MG63 (cell line): ENCODE measurements at places on chromosomes 5 and 9.
A peak's percentile ranks its signal among the peaks of the same experiment; 100 is the strongest.

- no peak for DNase-seq
Observed at GRCh38 chr9:27963836-27964235, 390.6 kb upstream of the C9orf72 start.

DNA sequence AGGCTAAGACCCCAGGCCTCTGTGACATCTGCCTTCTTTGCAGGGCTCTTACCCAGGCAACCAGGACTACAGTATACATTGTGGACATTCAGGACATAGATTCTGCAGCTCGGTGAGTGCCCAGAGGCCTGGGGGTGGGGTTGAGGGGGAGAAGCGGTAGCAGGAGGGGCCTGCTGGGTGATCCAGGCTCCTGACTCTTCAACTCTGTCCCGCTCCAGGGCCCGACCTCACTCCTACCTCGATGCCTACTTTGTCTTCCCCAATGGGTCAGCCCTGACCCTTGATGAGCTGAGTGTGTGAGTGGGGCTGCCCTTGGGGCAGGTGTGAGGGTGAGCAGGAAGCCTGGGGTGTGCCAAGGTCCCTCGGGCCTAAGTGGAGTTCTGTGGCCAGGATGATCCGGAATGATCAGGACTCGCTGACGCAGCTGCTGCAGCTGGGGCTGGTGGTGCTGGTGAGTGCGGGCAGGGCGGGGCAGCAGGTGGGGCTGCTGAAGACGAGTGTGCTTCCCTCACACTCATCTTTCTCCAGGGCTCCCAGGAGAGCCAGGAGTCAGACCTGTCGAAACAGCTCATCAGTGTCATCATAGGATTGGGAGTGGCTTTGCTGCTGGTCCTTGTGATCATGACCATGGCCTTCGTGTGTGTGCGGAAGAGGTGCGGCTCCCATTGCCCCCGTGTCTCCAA lies 19.8 kb downstream of the GPRIN1 start:
- DNase-seq = no peak

DNA sequence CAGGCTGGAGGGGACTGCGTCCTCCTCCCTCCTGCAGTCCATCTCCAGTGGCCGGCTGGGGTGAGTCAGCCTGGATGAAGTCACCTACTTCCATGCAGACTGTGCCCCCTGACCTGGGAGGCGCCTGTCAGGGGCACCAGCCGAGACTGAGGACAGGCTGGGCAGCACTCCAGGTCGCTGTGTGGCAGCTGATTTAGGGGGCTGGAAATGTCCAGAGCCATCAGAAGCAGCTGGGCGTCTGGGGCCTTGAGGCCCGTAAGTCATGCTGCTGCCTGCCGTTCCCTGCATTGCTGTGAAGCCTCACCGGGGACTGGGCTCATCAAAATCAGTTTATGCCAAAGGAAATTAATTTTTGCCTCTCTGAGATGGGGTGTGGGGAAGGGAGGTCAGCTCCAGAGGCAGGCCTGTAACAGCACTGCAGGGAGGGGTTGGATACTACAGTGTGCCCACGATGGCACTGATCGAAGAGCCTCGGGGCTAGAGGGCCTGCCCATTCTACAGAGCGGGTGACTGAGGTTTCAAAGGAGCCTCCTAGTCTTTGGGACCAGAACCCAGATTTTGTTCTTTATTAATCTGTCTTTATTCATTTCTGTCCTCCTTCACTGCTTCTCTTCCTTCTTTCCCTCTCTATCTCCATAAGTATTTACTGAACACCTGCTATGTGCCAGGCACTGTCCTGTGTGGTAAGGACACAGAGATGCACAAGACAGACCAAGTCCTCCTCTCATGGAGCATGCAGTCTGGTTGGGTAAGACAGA lies 70.4 kb upstream of the PSD2 start:
- peak; percentile 98 for DNase-seq

DNA sequence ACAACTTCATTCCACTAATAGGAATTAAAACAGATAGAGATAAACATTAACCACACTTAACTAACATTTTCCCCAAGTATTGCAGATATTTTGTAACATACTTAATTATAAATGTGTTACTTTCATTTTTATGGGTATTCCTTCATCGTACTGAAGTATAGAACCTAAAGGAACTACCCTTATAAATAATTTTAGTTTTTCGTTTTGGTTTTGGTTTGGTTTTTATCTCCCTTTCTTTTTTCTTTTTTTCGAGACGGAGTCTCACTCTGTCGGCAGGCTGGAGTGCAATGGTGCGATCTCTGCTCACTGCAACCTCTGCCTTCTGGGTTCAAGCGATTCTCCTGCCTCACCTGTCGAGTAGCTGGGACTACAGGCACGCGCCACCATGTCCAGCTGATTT lies 60.1 kb upstream of the LMNB1 start:
- DNase-seq = no peak

DNA sequence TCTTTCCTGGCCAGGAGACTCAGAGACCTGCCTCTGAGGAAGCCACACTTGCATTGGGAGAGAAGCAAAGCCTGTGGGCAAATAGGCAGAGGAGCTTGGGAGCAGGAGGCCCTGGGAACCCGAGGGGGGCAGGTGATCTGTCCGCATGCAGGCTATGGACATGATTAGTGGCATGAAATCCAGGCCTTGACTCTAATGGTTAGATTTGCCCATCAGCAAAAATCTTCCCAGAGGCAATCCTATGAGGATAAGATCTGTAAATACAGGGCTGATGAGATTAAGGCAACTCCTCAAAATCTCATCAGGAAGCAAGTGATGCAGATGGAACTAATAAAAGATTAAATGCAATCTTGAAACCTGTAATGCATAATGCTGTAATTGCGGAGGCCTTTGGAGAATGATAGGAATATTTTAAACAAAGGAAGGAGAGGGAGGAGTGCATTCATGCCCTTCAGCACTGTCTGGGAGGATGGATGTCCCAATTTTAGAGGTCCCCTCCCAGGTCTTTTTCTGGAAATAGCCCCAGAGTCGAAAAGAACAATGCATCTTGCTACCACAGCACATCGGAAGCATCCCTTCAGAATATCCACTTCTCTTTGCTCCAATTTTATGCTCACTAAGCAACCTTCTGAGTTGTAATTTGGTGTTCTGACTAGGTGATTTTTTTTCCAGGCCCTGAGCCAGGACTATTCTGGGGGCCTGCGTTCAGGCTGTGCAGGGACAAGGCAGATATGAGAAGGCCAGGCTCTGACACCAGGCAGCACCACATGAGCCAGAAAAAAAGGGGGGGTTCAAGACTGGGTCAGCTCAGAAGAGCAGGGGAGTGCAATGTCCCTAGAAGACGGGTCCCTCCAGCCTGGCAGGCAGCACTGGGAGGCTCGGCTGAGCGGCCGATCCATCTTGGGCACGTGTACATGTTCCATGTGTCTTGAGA lies 66.5 kb downstream of the MED10 start:
- DNase-seq = no peak

DNA sequence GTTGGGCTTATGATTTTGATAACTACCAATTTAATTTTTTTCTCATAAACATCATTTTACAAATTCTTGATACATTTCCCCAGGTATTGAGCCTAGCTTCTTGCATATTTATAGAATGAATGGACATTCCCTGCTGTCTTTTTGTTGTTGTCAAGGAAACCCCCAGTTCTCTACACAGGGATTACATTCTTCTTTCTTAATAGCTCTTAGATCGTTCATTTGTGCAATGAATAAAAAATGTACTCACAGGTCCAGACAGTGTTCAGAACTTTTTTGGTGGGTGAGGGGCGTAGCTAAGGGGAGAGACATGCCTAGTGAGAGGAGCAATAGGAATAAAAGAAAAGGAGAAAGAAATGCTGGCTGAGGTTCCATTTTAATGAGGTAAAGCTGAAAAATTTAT lies 58.6 kb downstream of the VCAN start:
- DNase-seq = no peak

GRCh38 chr9:69937833-69938535 lies 105.7 kb upstream of the MAMDC2 start:
- no peak for DNase-seq

DNA sequence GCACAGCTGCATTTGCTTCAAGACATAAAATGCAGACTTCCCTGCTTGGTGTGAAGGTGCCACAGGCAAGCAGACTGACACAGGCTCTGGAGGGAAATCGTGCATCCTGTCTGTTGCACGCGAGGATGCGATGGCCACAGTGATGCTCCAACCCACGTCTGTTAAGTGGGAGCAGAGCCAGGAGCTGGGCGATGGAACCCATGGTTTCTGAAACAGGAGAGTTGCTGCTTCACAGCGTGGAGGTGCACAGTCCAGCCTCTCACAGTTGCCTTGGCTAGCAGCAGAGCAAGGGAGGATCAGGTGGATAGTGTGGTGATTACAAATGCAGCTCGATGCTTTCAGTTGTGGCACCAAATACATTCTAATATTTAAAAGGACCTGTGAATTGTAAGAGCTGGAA lies 108.8 kb downstream of the TENT4A start:
- no peak for DNase-seq

DNA sequence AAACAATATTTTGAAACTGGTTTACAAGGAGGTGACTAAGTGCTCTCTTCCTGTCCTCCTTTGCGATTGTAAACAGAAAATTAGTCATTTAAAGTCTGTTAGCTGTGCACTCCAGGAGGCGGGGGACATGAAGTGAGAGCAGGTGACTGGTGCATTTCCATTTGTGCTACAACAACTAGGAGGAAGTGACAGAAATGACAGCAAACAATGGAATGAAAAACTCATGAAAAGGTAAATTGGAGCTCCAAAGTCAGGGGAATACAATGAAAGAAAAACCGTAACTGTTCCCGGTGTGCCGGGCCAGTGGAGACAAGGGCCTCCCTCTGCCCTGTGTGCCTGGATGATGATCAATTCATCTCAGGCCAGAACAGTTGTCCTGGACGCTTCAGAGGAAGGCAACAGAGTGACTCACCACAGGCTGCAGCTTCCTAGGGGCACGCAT lies 439.9 kb downstream of the GADD45G start:
- DNase-seq = peak; percentile 74

DNA sequence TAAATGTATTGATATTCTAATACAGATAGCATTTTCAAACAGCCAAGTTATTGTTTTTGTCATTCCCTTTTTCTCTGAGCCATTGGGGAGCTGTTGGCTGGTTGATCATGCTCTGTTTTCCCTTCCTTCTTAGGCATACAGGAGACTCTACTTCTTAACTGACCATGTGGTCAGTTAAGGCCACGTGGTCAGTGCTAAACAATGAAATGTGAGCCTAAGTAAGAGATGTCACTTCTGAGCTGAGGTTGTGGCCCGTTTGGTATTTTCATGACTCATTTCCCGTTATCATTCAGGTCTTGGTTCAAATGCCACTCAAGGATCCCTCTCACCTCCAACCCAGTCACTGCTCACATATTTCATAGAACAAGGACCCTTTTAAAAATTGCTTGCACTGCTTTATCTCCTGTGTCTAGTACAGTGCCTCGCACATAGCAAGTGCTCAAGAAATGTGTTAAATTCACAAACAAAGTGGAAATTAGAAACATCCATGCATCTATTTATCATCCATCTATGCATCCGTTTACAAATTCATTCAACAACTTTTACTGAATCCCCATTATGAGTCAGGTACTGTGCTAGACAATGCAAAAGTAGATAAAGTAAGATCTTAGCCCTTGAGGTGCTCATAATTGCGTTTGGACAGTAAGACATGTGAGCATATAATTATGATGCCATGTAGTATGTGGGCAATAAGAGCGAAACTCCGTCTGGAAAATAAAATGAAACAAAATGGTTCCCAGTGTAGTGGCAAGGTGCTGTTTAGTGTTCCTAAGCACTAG lies 50.7 kb downstream of the ARRDC3 start:
- peak; percentile 8 for DNase-seq

GRCh38 chr5:64973215-64973614 lies 204.5 kb downstream of the CWC27 start:
- no peak for DNase-seq

DNA sequence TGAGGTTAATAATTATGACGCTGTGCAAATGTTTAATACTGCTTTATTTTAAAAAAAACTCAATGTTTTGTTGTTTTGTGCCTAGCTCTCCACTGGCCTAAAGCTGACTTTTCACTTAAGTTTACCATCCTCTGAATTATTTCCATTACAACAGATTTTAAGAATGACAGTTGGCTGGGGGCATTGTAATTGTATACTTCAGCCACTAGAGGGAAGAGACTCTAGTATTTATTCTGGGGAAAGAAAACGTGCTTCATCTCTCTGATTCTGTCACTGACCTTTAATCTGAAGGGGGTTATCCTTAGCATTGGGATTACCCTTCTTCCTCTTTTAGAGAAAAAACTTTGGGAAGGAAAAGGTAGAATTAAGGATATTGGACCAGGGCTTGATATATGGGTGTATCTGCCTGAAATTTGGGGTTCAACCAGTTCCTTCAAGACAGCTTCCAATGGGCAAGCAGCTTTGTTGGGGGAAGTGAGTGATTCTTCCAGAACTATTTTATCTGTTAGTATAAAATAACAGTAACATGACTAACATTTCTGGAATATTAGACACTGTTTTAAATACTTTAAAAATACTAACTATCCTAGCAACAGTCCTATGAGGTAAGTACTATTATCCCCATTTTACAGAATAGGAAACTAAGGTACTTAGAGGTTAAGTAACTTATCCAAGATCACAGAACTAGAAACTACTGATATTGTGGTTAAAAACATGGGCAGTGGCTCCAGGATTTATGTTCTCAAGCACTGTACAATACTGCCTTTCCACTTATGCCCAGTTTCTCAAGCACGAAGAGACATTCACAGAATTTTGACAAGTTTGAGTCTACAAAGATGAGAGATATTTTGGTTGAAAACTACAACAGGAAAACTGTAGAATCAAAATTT lies 208.4 kb downstream of the CD180 start:
- DNase-seq = no peak

DNA sequence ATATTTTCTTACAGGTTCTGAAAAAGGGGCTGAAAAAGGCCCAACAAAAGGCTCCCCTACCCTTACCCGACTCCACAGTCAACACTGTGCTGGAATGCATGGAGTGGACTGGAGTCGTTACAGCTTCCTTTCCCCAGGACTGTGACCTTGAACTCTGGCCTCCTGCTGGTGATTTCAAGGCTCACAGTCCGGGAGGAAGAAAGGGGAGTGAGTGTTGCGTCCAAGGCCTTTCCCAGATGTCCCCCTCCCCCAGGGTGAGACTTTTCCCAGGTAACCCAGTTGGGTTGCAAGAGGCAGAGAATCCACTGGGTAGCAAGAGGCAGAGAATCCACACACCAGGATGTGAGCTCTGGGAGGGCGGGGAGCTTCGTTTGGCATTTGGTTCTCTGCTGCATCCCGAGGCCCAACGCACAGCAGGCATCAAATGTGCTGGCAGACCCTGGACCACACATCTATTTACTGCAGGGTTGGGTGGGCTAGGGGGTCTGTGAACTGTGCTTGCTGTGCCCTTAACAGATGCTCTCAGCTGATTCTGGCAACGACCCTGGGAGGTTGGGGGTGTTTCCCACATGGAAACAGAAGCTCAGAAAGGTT lies 37.5 kb downstream of the FABP6 start:
- no peak for DNase-seq

DNA sequence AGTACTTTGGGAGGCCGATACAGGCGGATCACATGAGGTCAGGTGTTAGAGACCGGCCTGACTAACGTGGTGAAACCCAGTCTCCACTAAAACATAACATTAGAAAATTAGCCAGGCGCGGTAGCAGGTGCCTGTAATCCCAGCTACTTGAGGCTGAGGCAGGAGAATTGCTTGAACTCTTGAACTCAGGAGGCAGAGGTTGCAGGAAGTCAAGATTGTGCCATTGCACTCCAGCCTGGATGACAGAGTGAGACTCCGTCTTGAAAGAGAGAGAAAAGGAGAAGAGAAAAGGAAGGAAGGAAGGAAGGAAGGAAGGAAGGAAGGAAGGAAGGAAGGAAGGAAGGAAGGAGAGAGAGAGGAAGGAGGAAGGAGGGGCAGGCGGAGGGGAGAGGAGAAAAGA lies 45.1 kb downstream of the MYO10 start:
- no peak for DNase-seq

GRCh38 chr5:144125163-144125726 lies 45.2 kb downstream of the YIPF5 start:
- DNase-seq = peak; percentile 78

GRCh38 chr9:93119953-93120845 lies 13.9 kb downstream of the NINJ1 start:
- DNase-seq = peak; percentile 97
